IPS DF 19.7 (cell line): ENCODE measurements at places on chromosomes 1 and 21.

GRCh38 chr1:68953311-68953710, 456.4 kb upstream of the DEPDC1 start:
- DNase-seq = no peak

DNA sequence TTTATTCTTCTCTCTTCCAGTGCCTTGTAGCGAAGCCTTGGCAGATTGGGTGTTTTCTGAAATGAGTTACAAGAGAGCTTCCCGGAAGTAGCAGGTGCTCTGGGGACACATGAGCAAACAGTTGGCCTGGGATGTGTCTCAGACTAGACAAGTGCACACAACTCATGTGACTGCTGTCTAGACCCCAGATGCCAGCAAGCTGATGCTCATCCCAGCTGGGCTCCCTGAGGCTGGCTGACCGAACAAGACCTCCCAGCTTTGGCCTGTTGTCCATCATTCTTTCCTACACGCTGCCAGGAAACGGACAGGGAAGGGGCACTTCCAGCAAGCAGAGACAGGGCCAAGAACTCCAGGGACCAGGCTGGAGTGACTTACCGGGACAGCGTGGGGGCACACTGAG, 18.7 kb upstream of the CSF1 start:
- no peak for DNase-seq

DNA sequence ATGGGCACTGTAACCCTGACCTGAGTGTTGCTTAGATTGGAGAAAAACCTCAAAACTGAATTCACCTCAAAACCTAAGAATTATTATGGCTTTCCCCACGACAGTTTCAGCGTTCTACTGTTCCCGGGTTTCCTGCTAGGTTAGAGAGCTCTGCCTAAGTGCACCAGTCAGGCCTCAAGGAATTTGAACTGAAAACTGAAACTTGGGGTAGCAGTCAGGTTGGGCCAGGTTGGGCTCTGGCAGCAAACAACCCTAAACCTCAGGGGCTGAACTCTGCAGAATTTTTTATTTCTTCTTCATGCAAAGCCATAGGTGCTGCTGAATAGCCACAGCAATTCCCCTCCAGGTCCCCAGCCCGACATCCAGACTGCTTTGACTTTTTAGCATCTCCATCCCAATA, 437.0 kb upstream of the PROX1 start:
- no peak for DNase-seq

DNA sequence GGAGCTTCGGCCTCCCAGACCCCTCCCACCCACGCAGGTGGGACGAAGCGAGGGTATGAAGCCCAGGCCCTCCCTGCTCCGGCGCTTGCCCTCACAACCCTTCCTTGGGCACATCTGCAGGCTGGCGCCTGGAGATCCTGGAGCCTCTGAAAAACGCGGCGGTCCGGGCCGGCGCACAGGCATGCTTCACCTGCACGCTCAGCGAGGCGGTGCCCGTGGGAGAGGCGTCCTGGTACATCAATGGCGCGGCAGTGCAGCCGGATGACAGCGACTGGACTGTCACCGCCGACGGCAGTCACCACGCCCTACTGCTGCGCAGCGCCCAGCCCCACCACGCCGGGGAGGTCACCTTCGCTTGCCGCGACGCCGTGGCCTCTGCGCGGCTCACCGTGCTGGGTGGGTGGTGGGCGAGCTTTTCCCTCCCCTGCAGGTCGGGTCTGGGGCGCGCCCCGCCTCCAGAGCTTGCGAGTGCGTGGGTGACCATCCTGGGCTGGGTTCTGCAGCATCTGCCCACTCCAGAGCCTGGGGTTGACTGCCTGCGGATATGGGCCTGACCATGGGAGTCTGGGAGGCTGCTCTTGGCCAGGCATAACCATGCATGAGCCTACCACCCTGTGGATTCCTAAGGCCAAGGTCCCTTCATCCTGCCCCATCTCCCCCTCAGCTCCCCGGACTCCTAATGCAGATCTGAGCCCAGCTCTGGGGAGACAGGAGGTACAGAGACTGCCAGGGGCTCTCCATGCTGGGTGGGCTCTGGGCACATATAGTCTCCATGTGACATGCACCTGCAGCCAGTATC, 89.8 kb downstream of the TRIM11 start:
- DNase-seq = no peak

GRCh38 chr1:210446479-210446878, 117.8 kb downstream of the HHAT start:
- no peak for DNase-seq
